Choroid plexus epithelial cell (primary cell): ENCODE measurements at places on chromosomes 1 and 21.

- DNase-seq: peak; percentile 99
Observed at GRCh38 chr1:115727706-115728249, 40.7 kb downstream of the CASQ2 start.

- no peak for DNase-seq
Observed at GRCh38 chr1:242569867-242570266, 45.4 kb upstream of the PLD5 start.

DNA sequence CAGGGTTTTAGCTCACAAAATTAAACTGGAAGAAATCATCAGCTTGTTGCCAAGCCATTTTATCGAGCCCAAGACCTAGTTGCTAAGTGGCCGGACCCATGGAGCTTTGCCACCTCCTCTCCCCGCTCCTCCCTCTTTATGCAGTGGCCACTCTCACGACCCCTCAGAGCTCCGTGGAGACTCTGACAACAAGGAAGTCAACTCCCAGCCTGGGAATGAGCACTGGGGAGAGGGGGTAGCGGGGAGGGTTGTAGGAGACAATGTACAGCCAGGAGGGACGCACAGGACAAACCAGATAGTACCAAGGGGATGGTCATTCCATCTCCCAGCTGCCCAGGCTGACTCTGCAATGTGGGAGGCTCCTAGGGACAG lies 250.9 kb downstream of the SIPA1L2 start:
- DNase-seq: no peak

- DNase-seq: peak; percentile 5
Observed at GRCh38 chr1:59833022-59833421, 18.3 kb downstream of the HOOK1 start.

GRCh38 chr1:235843461-235843961 lies 23.2 kb downstream of the LYST start:
- peak; percentile 77 for DNase-seq

DNA sequence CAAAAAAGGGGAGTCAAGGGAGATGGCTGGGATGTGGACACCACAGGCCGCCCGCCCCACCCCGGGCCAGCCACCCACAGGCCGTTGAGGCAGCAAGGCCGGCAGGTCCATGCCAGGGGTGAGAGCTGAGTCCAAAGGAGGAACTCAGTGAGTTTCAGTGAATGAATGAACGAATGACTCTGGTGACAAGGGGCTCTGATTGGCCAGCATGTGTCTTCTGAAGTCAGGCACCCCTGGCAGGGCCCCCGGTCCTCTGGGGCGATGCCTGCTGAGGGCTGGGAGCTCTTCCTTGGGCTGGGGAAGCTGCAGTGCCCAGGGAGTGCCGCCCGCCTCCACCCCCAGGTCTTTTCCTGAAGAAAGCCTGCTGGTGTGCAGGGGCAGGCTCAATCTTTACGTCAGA lies 236.1 kb upstream of the VAMP3 start:
- DNase-seq: no peak

DNA sequence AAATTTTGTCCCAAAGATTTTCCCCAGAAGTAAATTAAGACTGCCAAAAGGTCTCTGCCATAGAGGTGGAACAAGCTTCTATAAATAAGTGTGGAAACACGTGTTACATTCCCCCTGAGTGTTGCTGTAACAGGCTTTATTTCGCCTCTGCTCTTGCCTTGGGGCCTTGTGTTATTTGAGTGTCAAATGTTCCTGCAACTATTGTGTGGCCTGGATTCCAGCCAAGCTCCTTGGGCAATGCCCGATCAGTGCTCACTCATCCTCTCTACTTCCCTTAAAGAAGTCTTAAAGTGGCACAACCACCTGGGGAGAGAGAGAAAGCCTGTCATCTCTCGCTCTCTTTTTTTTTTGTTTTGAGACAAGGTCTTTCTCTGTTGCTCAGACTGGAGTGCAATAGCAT lies 156.7 kb downstream of the NR5A2 start:
- peak; percentile 82 for DNase-seq

DNA sequence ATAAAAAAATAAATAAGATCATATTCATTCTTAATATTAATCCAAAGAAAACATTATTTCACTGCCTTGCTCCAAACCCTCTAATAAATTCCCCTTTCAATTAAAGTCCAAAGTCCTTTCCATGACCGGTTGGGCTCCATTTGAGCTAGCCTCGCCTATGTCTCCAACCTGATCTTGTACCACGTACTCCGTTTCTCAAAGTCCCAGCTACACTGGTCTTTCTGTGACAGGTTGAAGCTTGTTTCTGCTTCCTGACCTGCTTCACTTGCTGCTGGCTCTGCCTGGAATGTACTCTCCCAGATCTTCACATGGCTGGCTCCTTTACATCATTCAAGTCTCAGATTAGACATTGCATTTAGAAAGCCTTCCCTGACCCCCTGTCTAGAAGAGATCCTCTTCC lies 16.4 kb downstream of the RPL5 start:
- no peak for DNase-seq

DNA sequence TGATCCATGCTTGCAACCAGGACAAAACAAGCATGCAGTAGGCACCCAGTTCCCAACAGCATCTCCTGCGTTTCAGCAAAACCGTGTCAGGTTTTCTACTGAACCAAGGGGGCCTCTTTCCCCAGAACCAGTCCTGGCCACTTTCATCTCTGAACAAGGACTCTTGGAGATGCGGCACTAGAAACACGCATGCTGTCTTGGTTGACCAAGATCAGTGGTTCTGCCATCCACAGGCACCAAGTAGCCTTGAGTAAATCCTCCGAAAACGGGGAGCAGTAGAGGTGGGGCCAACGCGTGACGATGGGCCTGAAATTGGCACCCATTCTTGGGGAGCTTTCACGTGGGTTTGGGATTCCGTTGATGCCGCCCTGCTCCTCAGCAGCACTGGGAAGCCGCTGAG lies 62.5 kb upstream of the AJAP1 start:
- DNase-seq: no peak

DNA sequence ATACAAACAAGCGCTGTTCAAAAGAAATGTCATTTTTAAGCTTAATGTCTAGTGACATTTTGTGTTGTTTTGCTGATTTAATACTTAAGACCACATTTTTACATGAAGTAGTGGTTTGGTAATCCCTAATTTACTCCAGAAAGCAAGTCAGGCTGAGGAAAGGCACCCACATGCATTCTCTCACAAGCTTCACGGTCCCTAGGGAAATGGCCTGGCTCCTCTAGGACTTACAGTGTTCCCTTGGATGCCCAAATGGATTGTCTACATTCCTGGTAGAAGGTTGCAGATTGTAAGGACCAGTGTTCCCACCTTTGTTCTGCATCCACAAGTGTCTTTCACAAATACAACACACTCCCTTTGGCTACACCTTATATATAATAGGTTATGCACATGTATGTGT lies 9.5 kb downstream of the GPSM2 start:
- DNase-seq: no peak

GRCh38 chr1:110480356-110481096 lies 29.6 kb downstream of the PROK1 start:
- DNase-seq: no peak

DNA sequence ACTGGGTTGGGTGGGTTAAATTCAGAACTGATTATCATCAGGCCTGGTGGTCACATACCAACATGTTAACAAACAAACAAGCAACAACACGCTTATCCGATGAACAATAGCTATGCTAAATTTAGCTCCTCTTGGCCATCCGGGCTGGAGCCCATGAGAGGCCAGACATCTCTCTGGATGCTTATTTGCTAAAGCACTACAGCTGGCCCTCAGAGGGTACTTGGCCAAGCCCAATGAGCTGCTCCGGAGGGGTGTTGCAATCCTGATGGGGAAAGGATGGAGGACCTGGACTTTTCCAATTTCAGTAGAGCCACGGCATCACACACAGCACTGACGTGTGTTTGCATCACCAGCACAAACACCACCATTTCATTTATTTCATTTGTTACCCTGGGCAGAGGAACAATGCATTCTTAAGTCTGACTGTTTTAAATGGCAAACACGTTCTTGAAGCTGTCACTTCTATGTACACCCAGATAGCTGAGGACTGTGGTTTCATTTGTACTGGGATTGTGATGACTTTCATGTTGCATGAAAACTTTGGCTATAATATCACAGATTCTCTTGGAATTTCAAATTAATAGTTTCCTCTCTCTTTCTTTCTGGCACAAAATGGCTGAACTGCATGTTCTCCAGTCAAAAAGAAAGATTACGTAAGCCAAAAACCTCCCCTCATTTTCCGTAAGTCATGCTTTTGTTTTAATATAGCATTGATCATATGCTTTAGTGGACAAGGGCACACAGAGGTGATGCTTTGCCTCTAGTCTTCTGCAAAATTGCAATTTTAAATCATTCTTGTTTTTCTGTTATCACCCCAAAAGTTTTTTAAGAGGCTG lies 359.8 kb upstream of the KAZN start:
- DNase-seq: no peak

- DNase-seq: no peak
Observed at GRCh38 chr21:38649120-38649519, 150.8 kb upstream of the ERG start.

DNA sequence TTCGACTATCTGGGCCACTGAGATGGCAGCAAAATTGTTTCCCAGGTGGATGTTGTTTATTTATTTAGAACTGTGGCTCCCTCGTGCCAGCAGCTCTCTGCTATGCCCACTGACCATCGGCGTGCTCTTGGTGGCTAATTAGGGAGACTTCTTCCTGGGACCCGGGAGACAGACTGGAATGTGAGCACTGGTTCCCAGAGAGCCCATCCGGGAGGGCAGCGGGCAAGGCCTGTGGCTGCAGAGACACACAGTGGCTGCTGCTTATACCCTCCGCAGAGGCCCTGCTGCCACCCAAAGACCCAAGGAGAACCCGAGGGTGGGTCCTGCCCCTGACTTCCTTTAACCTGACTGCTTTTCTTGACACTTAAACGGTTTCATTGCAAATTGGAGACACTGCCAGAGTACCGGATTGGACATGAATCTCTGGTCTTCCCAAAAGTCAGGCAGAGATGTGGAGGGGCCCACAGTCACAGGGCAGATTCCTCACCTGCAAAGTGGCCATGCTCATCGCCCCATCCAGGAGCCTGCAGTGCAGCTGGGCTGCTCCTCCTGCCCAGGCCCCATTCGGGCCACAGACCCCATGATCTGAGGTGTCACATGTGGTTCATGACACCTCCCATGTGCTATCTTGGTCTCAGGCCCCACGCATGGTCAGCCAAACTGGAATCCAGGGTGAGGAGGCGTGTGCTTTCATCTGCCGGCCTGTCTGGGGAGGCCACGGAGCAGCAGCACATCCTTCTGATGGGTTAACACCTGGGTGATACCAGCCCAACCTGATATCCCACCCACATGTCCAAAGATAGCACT lies 5.7 kb upstream of the MATN1 start:
- DNase-seq: no peak
